ENCODE measurements at places on chromosomes 16 and 17. TPM values are rescaled to one million over a fixed set of nuclear protein-coding genes. Genes with fewer than 3 reads are reported as not detected.

Gene CRYM
- 6.3 TPM for polyA plus RNA-seq

Gene HP
- polyA plus RNA-seq: 495 TPM

Gene CAMTA2
- polyA plus RNA-seq: 45.6 TPM

Gene PMP22
- polyA plus RNA-seq: 186 TPM

Gene C16orf46
- 0.62 TPM for polyA plus RNA-seq

Gene TBC1D3C
- polyA plus RNA-seq: not detected

Gene NDRG4
- polyA plus RNA-seq: 4.3 TPM

Gene HID1
- polyA plus RNA-seq: 43.4 TPM

Gene SULT1A4
- 26.1 TPM for polyA plus RNA-seq

Gene FBXW10
- polyA plus RNA-seq: not detected

Gene ABCA10
- not detected for polyA plus RNA-seq

Gene ABCA9
- polyA plus RNA-seq: 1.4 TPM

Gene NHLRC4
- 1.7 TPM for polyA plus RNA-seq

Gene CBX8
- 8.3 TPM for polyA plus RNA-seq

Gene SCIMP
- 0.07 TPM for polyA plus RNA-seq

Gene CCDC154
- 4.6 TPM for polyA plus RNA-seq

Gene FBXO39
- polyA plus RNA-seq: 0.28 TPM

Gene RRN3
- 16.5 TPM for polyA plus RNA-seq

Gene DPEP3
- polyA plus RNA-seq: not detected

Gene TAT
- polyA plus RNA-seq: 2.7 TPM

Gene CSH2
- not detected for polyA plus RNA-seq

Gene PKMYT1
- 21.0 TPM for polyA plus RNA-seq

Gene GCGR
- 2.5 TPM for polyA plus RNA-seq

Gene ZNF469
- polyA plus RNA-seq: 0.94 TPM

Measured in hepatocyte (in vitro differentiated cells).